G401 (cell line): ENCODE measurements at places on chromosomes 2 and 18. TPM values are rescaled to one million over a fixed set of nuclear protein-coding genes. Genes with fewer than 3 reads are reported as not detected.

C2orf81 gene
- 0.95 and 2.8 TPM in 2 replicates for total RNA-seq

NEB gene
- 0.27 TPM in 1 of 2 replicates, not detected in the other for total RNA-seq

GNLY gene
- total RNA-seq: not detected in 2 replicates

NEMP2 gene
- 4.9 and 5.1 TPM in 2 replicates for total RNA-seq

PTCD3 gene
- total RNA-seq: 127 and 175 TPM in 2 replicates

FAM237A gene
- total RNA-seq: not detected in 2 replicates

DNA sequence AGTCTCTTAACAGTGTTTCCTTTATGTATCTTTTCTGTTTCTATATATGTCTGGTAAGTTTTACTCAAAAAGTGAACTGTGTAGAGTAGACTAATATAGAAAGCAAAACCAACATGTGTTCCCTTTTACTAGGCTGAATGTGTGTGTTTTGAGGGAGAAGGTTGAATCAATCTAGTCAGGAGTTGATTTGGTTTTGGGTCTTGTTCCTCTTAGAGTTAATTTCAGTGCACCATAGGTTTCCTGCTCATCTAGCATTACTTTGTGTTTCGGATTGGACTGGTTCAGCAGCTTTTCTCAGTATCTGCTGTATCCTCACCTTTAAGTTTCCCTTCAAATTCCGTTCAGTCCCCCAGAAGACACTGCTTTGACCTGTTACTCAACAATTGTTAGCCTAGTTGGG, 52.0 kb upstream of the TRIM43 start:
- no peak for DNase-seq

DNA sequence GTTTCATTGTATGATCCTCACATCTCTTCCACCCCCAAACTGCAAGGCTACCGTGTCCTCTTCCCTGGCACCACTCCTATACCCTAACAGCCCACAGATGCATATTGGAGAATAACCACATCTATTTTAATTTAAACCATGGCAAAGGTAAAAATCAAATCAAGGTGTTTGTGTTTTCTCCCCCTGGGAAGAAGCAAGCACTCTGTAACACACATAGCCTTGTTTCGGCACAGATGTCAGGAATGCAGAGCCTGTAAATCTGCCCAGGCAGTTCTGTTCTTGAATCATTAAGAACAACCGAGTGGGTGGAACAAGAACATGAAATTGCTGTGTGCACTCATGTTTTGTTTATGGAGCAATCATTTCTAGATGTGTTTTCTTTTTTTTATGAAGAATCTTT, 6.8 kb upstream of the COX7A2L start:
- DNase-seq: peak; percentile 60

- DNase-seq: no peak
These were observed 36.2 kb downstream of the CCBE1 start for GRCh38 chr18:59660786-59661743.

GRCh38 chr2:75594596-75594995, 33.9 kb upstream of the EVA1A start:
- no peak for DNase-seq
